ENCODE measurements at places on chromosomes 13 and 19. TPM values are rescaled to one million over a fixed set of nuclear protein-coding genes. Genes with fewer than 3 reads are reported as not detected.

Gene GIPC3
- polyA plus RNA-seq: not detected

Gene PRRG2
- polyA plus RNA-seq: 0.17 TPM

Gene LPAR2
- 0.40 TPM for polyA plus RNA-seq

Gene PTPRH
- not detected for polyA plus RNA-seq

Gene KIR2DL1
- not detected for polyA plus RNA-seq

Gene KLF12
- polyA plus RNA-seq: 7.3 TPM

Gene CCDC70
- polyA plus RNA-seq: not detected

Gene IGLON5
- 0.78 TPM for polyA plus RNA-seq

Gene ONECUT3
- not detected for polyA plus RNA-seq

Data from Purkinje cell (primary cell).